ENCODE measurements at places on chromosomes 6 and 20.

DNA sequence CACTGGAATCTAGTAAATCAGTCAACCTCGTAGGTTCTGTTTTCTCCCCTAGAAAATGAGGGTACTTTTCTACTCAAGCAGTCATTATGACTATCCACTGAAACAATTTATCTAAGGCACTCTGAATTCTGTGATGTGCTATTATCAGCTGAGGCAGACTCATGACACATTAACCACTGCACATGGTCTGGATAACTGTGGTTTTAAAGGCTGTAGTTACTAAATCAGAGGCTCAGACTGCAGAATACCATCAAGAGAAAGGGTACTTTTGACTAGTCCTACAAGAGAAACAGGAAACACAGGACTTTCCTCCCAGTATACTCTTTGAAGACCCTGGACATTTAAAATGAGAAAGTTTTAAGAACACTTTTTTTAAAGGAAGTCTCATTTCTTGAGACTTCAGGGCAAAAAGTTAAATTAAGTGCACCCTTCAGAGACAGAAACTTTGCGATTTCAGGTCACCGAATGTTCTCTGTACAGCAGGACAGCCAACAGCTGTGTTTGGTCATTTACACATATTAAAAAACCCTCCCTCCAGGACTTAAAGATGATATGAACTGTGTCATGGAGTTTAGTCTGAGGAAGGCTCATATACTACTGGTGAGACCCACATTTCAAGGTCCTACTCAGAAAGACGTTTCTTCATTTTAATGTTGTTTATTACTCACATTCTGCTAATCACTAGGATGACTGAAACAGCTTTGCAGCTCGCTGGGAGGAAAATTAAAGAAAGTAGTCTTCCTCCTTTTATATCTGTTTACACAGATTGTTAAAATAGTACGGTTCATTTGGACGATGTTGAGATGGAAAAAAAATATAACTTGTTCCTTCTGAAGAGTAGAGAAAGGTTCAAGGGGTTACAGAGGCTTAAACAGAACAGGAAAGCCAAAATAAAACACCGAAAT is 19.9 kb downstream of the ATXN1 start:
- peak; percentile 16 for DNase-seq

- DNase-seq, result no peak
These were observed 1.8 kb downstream of the RBCK1 start for GRCh38 chr20:409697-410559.

DNA sequence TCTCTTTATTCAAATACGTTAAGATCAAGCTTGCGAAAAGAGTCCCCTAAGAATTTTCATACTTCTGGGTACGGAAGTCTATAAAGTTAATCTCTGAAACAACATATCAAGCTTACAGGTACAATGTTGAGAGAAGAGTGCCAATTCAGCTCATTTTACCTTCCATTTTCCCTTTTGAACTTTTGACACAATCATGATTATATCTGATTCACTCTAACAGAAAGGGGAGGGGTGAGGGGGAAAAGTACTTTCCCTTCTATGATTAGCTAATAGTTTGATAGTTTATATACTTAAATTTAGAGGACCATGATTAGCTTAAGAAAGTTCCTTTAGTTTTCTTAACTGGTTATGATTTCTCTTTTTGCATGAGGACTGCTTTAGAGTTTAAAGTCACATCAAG is 33.5 kb downstream of the SNX3 start:
- DNase-seq, result no peak

GRCh38 chr6:101341926-101342325 is 51.6 kb upstream of the GRIK2 start:
- no peak for DNase-seq

- no peak for DNase-seq
These were observed 188.2 kb upstream of the PRND start for GRCh38 chr20:4533368-4534133.

DNA sequence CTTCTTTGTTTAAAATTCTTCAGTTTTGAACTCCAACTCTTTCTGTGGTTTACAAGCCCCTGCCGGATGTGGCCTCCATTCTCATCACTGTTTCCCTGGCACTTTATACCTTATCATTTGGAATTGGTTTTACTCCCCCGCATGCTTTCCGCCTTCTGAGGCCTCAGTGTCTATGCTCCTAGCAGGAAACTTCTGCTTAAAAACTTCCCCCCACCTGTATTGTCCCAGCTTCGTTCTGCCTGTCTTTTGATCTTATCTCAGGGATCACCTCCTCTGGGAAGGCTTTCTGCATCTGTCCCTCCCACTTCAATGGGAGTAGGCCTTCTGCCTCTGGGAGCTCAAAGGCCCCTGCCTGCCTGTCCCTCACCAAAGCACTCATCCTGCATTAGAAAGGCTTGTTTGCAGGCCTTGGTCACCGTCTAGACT is 3.4 kb upstream of the ANGPT4 start:
- DNase-seq, result no peak

DNA sequence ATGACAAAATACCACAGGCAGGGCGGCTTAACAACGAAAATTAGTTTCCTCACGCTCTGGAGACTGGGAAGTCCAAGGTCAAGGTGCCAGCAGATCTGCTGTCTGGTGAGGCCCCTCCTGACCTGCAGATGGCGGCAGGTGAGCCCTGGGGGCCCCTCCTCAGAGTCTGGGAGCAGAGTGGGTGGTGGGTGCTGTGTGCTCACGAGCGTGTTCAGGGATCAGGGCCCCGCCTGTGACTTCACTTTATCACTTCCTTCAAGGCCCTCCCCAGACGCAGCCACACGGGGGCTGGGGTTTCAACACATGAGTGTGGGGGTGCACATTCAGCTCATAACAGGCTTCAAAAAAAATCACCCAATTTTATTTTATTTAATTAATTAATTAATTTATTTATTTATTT is 39.3 kb downstream of the SLC2A4RG start:
- no peak for DNase-seq

DNA sequence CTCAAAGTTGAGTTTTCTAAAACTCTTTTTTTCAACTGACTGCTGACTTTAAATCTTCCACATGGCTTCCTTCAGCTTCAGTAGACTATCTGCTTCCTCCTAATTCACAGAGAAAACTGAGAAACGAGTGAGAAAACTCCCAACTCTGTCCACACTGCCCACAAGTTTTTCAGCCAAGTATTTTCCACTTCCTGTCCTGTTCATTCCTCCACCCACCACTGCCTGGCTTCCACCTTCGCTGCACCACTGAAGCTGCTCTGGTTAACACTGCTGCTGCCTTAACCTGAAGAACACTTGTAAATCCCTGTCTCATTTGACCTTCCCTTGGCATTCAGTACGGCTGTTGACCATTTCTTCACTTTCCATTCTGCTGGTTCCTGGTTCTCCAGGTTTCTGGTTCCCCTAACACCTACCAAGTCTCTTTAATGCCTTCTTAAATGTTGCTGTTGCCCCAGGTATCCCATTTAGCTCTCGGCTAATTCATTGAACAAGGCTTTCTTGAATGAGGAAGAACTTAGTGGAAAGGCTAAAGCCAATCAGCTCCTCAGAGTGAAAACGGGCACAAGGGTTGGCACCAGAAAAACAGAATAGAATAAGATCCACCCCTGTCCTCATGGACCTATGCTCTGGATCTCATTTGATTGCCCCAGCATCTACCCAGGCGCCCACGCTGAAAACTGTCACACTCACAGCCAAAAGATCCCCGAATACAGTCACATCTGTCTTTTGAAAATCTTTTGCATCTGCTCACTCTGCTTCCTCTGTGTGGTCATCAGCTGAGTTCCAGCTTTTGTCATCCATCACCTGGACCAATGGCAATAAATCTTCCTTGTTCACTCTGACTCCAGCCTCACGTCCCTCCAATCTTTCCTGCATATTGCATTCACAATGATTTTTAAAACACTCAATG is 104.4 kb upstream of the TAB2 start:
- no peak for DNase-seq

DNA sequence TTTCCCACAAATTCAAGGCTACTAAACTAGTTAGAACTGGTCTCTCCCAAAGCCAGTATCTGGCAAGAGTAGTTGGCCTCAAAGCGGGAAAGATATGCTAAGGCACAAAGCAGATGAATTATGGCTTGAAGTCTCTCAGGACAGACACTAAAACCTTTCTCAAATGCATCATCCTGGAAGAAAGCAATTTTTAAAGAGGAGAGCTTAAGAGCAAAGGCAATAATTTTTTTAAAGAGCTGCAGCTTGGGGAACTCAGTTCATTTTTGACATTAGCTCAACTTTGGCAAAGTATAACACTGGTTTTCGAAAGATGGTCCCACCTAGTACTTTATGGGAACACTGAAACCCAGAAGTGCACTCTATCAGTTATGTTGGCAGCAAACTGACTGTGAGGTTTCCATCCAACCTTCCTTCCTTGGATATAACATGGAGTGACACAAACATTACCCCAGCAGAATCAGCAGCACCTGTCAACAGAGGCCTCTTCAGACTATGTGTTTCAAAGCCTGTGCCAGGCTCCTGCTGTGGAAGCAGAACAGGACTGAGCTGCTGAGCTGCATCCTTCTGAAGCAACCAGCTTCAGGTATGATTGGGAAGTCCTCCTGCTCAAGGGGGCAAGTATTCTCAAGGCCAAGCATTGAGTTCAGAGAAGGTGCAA is 852.3 kb upstream of the HS3ST5 start:
- no peak for DNase-seq

DNA sequence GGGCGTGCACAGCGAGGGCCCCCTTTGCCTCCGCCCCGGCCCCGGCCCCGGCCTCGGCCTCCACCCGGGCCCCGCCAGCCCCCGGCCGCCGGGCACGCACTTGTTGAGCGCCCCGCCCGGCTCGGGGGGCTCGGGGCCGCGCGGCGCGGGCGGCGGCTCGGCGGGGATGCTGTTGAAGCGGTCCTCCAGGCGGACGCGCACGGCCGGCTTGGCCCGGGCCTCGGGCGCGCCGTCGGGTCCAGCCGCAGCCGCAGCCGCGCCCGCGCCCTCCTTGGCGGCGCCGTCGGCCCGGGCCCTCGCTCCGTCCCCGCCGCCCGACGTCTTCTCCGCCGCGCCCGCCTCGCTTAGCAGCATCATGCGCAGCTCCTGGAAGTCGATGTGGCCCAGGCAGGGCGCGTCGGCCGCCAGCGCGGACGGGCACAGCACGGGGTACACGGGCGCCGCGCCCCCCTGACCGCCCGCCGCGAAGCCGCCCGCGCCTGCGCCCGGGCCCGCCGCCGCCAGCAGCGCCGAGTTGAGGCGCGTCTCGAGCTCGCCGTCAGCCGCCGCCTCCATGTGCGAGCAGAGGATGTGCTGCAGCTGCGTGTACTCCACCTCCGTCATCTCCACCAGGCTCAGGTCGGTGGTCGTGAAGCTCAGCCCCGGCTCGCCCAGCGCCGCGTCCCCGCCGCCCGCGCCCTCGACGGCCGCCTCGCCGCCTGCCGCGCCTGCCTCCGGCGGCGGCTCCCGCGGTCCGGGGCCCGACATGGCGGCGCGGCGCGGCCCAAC is 514 bp downstream of the TCFL5 start:
- DNase-seq, result peak; percentile 62

DNA sequence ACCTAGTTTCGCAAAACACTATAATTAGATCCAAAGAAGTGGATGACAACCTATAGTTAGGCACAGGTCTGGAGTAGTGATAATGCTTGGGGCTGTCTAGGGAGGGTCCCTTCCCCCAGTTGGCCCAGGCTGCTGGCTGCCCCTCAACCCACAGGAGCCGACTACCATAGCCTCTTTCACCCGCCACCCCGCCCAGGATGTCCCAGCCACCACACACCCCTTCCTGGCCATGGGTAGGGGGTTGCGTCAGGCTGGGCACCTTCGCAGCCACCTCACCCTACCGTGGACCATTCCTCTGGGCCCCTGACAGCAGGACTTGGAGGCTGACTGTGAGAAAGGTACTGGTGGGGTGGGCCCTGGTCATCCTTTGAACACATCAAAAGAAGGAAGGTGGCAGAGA is 8.5 kb downstream of the TFEB start:
- no peak for DNase-seq

GRCh38 chr20:54345821-54346220 is 129.6 kb upstream of the DOK5 start:
- DNase-seq, result no peak

DNA sequence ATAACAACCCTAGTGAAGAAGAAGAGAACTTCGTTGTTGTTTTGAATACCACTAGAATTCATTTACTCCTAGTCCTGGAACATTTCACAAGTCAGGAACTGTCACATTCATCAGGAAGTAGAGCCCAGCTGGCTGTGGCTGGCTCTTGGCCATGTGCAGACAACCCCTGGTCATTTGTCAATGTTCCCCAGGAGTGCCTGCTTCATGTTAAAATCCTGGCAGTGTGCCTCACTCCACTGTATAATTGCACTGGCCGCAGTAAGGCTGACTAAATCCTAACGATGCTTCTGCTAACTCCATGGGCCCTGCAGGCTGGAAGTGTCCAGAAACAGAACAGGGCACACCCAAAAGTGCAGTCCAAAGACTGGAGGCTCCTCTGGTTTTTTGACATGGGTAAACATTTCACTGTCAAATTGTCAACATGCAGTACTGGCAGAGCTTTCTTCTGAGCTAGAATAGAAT is 41.5 kb upstream of the ADGRF1 start:
- DNase-seq, result no peak

DNA sequence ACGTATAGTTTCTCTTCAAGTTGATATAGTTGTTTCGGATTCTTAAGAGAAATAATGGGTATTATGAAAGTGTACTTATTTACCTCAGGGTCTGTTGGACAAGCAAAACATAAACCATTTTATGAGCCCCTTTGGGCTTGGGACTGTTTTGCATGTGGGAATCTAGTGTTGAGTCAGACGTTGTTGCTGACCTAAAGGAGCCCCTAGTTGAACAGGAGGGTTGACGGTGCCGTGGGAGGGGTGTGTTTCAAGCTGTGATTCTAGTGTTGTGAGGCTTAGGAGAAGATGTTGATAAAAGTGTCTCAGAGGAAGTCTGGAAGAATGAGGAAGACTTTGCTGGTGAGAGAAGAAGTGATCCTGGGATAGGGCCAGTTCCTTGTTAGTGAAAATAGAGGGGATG is 140.0 kb downstream of the ARID1B start:
- DNase-seq, result no peak

DNA sequence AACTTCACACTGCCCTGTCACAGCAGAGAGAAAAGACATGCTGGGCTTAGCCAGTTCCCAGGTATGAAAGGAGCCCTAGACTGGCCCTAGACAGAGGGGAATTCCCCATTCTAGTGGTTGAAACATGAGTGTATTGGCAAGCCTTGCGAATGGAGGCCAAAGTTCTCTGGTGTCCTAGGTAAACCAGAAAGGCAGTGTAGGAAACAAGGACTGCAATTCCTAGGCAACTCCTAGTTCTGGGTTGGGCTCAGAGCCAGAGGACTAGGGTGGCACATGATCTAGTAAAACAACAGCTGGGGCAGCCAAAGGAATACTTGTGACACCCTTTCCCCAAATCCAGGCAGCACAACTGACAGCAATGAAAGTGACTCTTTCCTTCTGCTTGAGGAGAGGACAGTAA is 265.0 kb upstream of the EPHA7 start:
- DNase-seq, result no peak

GRCh38 chr20:32063695-32064094 is 11.7 kb downstream of the HCK start:
- DNase-seq, result no peak

DNA sequence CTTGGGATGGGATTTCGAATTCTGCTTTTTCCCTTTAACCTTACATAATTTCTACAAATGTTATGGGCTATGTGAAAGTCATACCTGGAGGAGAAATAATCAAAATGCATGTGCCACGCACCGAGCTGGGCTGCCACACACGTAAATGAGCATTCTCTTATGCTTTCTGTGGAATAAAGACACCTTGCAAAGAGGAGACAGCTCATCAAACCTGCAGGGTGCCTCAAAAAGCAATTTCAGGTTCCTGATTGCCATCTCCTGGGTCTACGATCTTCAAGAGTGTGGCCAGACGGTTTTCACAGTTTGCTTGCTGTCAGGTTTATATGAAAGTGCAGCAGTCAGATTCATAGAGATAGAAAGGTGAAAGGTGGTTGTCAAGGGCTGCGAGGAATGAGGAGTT is 36.6 kb downstream of the DUSP22 start:
- no peak for DNase-seq
